ENCODE measurements at places on chromosomes 7 and 10. TPM values are rescaled to one million over a fixed set of nuclear protein-coding genes. Genes with fewer than 3 reads are reported as not detected.

DNA sequence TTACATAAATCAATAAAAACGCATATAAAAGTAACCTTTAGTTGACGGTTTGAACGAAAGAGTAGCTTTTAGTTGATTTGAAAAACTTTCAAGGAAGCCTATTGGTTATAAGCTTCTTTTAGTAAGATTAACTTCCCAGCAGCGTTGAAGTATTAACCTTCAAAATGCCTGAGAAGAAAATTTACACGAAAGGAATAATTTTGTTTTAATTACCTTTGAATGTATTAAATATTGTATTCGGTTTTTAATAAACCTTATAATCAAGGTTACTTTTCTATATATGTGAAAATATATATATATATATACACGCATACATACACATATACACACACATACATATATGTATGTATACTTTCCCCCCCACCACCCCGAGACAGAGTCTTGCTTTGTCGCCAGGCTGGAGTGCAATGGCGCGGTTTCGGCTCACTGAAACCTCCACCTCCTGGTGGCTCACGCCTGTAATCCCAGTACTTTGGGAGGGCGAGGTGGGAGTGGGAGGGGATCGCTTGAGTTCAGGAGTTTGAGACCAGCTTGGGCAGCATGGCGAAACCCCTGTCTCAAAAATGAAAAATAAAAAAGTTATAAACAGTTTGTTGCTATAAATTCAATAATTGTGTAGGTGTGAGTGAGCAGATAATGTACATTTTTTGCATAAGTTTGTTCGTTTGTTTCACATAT lies 57.6 kb upstream of the EZH2 start:
- peak; percentile 74 for DNase-seq

ADIRF gene
- 45.3 TPM for total RNA-seq

TMEM236 gene
- 1.3 TPM for total RNA-seq

GRCh38 chr7:101859411-101860106 lies 42.1 kb downstream of the CUX1 start:
- DNase-seq = no peak

Data from sigmoid colon (tissue), 7 donors.